ENCODE measurements at places on chromosomes 3 and 15.

- no peak for DNase-seq
Measured at GRCh38 chr3:124592658-124593441, 137.4 kb upstream of the UMPS start.

DNA sequence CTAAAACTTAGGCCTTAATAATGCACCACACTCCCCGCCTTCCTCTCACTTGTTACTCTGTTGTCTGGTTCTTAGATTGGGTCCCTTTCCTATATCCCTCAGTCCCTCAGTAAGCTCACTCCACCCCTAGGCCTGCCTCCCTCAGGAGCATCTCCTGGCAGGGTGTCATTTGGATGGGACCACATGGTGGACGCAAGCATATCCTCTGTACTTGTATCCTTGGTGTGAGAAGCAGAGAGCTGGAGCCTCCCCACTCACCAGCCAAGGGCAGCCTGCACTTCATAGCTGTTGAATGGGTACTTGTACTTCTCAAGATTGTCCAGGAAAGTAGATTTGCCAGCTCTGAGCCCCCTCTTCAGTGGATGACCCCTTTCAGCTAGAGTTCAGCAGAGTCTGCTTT, 11.6 kb downstream of the SEC61A1 start:
- no peak for DNase-seq

GRCh38 chr3:104388619-104389018, 978.1 kb upstream of the ALCAM start:
- no peak for DNase-seq

- DNase-seq = peak; percentile 66
Measured at GRCh38 chr3:143119974-143120715, 574 bp downstream of the CHST2 start.

DNA sequence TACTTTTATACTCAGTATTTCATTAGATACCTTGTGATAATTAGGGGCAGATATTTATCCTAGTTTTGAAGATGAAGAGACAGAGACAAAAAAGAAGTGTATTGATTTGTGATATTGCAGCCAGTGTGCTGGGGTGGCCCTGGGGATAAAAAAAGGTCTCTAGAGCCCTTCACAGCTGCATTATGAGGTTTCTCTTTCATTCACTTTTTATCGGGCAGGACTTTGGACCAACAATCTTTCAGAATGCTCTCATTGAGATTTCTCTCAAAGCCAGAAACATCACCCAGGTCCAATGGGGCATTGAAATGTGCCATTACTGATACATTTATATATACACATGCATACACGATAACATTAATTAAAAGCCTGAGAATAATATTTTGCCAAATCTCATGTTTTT, 20.5 kb upstream of the SELENOT start:
- DNase-seq = no peak

DNA sequence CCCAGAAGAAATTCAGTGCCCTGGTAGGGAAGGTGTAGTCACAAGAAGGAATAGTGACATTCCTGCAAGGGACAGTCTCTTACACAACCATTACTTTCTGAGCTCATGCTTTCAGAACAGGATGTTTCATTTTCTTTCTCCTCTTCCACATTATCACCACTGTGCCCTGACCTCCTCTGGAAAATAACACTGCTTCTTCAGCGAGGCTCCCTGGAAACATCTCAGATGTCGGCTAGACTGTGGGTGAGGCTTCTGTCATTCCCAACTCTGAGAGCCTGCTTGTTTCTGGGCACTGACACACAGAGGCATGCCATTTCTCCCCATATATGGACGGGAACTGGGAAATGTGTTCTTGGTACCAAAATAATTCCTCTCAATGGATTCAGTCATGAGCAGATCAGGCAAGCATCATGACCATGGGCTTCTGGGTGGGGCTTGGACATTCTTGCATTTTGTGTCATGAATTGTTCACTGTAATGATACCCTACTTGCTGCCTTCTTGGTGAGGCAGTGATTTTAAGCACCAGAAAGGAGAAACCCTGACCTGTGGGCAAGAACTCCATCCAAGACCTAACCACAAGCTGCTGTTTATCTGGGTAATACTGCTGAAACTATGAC, 14.3 kb upstream of the TNFAIP8L3 start:
- DNase-seq = no peak

DNA sequence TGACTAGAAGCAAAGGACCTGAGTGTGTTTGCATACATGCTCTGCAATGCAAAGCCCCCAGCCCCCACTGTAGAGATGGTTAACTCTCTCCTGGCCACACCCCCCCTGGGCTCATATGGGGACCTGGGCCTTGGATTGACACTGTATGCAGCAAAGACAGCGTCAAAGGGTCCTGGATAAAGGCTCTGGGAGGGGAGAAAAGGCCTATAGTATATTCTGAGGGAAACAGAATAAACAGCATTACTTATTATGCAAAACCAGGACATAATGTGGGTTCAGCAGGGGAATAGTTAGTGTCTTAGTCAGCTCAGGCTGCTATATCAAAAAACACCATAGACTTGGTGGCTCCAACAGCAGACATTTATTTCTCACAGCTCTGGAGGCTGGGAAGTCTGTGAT, 158.7 kb downstream of the APBA2 start:
- DNase-seq = no peak

- no peak for DNase-seq
Measured at GRCh38 chr3:70726096-70726938, 413.9 kb upstream of the MDFIC2 start.

DNA sequence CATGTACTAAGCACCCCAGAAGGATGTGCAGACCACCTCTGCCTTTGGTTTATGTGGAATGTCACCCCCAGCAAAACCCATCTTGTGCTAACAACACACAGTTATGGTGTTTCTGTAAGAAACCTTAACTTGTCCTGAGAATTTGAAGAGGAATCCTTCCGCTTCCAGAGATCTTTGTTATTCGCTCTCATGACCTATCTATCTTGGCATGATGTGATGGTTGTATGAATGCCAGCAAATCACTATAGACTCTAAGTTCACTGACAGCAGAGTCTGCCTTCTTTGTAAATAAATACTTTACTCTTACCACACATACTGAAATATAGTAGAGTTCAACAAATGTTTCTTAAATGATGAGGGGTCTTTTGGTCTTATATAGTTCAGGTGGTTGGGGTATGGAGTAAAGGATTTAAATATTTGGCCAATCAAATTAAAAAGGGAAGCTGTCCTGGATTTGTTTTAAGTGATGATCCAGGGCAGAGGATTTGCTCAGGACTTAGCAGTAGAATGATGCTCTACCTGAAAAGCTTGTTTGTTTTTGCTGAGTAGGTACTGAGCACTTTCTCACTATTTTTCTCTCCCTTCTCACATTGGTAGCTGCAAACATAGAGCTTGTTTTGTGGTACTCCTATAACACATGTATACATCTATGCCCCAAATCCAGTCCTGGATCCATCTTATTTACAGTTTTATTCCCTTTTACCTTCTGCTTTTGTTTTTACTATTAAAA, 27.9 kb upstream of the RTP1 start:
- no peak for DNase-seq

DNA sequence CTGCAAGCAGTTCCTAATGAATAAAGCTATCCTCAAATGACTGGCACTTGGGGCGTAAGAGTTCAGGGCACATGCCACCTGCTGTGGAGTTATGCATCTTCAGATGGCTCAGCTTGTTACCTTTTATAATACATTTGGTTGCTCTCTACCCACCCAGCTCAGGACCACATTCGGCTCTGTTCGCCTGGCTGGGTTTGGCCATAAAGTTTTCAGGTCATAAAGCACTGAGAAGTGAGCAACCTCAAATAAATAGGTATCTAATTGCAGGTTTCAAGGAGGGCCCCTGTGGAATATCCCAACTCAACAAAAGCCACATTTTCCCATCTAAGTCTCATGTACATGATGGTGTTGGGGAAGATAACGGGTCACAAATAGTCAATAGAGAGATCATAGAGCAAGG, 727.3 kb downstream of the GRM7 start:
- DNase-seq = no peak

DNA sequence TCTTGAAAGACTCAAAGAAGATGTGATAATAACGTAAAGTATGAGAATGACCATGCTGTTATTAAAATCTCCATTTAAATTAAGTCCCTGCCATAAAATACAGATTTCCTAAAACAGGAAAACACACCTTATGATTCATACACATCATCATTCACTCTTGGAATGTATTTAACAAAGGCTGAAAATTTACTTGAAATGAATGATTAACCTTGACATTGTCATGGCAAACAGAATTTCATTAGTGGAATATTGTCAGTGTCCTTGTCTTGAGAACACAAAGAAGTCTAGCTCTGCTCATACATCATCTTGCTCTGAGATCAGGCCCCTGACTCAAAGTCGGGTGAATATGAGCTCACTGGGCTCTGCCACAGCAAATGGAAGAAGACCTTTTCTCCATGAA, 313.9 kb downstream of the FGF12 start:
- DNase-seq = no peak

DNA sequence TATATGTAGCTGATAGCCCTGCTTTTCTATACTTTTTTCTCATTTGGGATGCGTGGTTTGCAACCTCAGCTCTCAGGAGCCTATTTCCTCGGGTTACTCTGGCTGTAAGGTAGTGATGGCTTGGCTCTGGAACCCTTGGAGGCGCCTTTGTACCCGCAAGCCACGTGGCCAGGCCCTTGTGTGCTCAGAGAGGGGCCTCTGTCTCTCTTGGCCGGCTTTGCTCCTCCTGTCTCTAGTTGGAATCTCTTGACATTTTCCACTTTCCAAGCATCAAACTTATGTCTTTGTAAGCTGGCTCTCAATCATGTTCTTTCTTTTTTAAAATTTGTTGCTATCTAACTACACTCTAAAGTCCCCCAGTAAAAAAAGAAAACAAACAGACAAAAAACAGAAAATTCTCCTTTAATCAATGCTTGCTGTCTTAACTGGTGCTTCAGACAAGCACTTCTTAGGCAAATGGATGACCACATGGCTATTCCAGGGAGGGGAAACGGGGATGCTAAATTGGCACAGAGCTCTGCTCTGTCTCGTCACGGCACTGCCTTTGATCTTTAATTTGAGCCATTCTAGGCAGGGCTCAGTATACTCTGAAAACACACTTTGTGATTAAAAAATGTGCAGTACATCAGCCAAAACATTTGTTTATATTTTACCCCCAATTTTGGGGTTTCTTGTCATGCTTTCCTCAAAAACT, 180.4 kb upstream of the NR2E3 start:
- no peak for DNase-seq

DNA sequence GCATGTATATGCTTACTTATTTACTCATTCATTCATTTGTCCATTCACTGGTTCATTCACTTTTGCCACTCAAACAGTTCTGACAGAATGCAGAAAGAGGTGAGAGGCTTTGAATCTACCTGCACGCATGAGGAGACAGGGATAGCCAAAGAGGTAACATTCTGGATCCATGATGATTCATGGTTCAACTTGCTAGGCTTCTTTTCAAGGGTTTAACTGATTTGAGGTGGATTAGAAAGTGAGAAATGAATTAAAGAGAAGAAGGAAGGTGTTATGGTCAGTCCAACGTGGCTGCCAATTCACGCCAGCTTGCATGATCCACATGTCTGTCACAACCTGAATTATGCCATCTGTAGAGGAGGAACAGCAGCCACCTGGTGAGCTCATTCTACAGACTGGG, 260.6 kb downstream of the ARRDC4 start:
- no peak for DNase-seq

- DNase-seq = no peak
Measured at GRCh38 chr15:97791824-97792792, 168.4 kb upstream of the ARRDC4 start.

DNA sequence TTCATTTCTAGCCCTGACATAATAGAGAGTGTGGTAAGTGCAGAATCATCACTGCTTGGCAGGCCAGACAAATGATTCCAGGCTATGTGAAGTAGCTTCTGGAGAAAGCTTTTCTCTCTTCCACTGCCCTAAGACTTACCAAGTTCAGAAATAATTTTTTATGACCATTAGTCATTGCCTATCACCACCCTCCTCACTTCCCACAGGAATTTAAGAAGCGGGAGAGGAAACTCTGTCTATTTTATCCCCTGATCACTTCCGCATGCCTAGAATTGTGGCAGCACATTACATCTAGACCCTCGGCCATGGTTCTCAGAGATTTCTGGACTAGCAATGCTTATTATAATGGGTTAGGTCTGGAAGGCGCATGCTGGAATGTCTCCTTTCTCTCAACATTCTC, 397.8 kb upstream of the NR2F2 start:
- no peak for DNase-seq

DNA sequence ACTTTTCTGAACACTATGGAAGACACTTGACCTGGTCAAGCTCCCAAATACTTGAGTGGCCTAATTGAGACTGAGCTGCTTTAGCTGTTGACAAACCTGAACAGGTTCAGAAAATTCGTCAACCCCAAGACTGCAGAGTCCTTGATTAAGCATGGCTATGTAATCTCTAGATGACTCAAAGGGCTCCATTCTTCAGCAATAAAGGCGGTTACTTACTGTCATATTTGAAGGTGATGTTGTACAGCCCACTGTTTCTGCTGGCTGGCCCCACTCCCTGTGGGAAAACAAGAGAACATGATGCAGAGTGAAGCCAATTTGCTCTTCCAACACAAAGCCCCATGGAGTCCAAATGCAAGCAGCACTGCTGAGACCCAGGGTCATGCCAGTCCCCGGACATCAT, 45.1 kb downstream of the IL17RD start:
- DNase-seq = no peak

- no peak for DNase-seq
Measured at GRCh38 chr3:63864965-63865327, 1.3 kb downstream of the ATXN7 start.

DNA sequence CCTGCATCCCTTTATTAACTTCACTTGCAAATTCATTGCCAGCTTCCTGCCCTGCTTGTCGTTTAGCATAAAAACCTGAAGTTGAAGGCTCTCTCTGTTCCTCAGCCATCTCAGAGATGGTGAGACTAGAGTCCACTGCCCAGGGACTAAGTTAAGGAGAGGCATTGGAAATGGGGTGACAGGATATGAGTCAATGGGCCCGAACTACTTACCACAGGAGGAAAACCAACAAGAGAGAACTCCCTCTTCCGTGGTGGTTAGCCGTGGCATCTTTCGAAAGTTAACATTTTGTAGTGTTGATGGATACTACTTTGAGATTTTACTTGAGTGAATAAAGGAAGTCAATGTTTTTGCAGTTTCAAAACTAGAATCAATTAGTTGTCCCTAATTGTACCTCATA, 65.3 kb downstream of the LRTM1 start:
- no peak for DNase-seq

- no peak for DNase-seq
Measured at GRCh38 chr3:177230641-177231040, 33.4 kb upstream of the TBL1XR1 start.

- DNase-seq = no peak
Measured at GRCh38 chr3:114179575-114179974, 723 bp upstream of the DRD3 start.

- no peak for DNase-seq
Measured at GRCh38 chr3:153293265-153293664, 131.2 kb downstream of the RAP2B start.

GRCh38 chr3:4738737-4739274, 240.4 kb upstream of the BHLHE40 start:
- DNase-seq = no peak

- DNase-seq = no peak
Measured at GRCh38 chr3:186035277-186035676, 73.6 kb downstream of the ETV5 start.
